ENCODE measurements at places on chromosomes 1 and 21.

GRCh38 chr1:172654535-172654934 lies 4.4 kb upstream of the FASLG start:
- DNase-seq = no peak

- DNase-seq = no peak
These were observed 640.2 kb upstream of the CXADR start for GRCh38 chr21:16872616-16873015.

DNA sequence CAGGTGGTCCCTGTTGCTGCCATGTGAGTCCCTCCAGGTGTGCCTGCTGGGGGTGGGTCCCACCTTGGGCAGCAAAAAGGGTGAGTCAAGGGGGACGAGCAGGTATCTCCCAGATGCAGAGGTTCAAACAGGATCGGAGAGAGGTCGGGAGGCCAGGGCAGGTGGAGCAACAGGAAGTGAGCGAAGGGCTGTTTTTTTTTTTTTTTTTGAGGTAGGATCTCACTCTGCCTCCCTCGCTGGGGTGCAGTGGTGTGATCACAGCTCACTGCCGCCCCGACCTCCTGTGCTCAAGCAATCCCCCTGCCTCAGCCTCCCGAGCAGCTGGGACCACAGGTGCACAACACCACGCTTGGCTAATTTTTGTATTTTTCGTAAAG lies 39.4 kb downstream of the SLC2A7 start:
- no peak for DNase-seq

- no peak for DNase-seq
These were observed 2.2 kb downstream of the NRIP1 start for GRCh38 chr21:15062606-15062965.

GRCh38 chr1:241592273-241592958 lies 47.8 kb downstream of the CHML start:
- DNase-seq = no peak

DNA sequence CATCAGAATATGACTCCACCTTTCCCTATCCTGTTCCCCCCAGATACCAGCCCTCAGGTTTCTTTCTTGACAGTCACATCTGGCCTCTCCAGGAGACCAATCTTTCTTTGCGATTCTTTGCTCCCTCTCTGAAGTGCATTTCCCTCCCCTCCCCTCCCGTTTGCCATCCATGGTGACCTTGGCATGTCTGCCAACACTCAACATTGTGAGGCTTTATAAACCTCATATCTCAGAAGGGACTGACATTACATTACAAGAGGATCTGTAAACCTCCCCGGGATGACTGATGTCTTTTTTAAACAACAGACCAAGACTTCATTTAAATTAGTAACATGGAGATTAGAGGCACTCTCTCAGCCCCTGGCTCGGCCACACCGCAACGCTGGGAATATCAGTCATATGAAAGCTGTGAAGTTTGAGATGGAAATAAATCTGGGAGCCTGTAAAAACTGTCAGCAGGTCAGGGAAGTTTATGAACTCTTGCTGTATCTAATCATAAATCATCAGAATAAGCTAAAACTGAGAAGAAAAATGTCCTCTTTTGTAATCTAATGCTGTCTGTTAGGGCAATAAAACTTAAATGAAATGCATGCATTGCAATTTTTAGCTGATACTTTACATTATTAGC lies 401.7 kb upstream of the PROX1 start:
- DNase-seq = peak; percentile 14

DNA sequence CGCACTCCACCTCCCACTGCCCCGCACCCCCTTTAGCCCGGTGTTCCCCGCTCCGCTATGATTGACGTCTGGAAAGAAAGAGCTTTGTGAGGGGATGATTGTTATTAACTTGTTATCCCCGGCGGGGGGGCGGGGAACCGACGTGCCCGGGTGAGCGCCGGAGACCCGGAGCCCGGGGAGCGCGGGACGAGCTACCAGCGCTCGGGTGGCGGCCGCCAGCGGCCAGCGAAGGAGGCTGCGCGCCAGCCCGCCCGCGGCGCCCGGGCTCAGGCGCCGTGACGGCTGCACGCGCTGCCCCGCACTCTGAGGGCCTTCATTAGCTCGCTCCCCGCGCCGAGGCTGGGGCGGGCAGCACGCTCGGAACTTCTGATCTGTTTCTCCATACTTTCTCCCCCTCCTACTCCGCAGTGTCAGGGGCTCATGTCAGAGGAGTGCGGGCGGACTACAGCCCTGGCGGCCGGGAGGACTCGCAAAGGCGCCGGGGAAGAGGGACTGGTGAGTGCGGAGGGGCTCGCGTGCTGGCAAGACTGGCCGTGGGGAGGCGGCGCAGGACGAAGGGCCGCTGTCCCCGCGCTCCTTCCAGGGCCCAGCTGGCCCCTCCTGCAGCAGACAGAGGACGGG lies 2.1 kb downstream of the LHX8 start:
- DNase-seq = no peak

GRCh38 chr1:184021728-184022127 lies 15.8 kb downstream of the COLGALT2 start:
- peak; percentile 54 for DNase-seq

- DNase-seq = no peak
These were observed 46.0 kb downstream of the PKP1 start for GRCh38 chr1:201329286-201329685.

DNA sequence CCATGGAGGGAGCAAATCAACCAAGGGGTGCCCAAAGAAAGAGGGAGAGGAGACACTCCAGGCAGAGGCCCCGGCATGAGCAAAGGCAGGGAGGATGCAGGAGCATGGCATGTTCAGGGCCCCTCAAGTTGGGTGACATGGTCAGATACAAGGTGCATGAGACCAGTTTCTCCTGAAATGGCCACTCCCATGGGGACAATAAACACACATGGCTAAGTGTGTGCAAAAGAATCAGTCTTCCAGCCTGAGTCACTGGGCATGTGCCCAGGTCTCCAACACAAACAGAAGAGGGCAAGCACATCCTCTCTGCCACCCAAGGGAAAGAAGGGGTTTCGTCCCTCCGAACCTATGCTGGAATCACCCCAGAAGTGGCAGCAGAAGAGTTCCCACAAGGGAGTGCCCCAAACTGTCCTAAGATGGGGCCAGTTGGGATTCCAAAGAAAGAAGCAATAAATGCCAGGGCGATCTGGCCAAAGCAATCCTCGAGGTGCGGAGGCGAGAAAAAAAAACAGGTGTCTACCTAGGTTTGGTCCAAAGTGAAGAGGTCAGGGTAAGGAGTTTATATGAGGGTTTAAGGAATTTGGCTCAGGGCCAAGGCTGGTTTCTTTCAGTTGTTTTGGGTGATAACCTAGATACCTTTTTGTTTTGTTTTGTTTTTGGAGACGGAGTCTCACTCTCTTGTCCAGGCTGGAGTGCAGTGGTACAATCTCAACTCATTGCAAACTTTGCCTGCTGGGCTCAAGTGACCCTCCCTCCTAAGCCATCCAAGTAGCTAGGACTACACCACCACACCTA lies 13.2 kb downstream of the CASP9 start:
- no peak for DNase-seq

DNA sequence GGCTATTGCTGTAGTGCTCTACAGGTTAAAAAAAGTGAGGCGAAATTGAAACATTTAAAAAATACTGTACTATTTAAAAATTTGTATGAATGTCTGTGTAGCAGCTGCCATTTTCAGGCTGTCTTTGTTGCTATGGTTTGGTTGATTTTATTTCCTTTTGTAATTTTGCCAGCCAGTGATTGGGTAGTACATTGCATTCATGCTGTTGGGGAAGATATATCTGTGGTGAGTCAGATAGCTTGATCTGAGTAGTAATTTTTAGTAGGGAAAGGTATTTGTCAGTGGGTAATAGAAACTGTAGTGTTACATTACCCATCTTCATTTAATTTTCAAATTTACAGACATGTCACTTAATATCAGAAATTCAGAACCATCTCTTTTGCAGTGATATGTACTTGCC lies 15.0 kb downstream of the NFIA start:
- DNase-seq = no peak

GRCh38 chr1:17081439-17081838 lies 27.6 kb upstream of the SDHB start:
- DNase-seq = no peak

DNA sequence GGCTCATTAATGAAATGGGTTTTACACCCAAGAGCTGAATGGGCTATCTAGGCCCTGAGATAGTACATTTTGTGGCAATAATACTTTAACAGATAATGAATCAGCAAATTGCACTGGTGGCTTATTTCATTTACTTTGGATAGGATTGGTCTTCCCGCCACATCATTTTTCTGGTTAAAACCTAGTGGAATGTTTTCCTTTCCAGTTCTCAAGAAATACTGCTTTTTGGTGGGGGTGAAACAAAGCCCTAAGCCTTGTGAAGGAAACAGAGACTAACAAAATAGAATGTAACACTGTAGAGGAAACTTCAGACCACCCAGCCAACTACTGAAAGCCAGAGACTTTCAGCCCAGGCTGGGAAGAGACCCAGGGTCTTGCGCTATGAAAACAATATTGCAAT lies 172.2 kb downstream of the HHIPL2 start:
- no peak for DNase-seq

GRCh38 chr1:35715568-35716002 lies 3.1 kb downstream of the C1orf216 start:
- peak; percentile 42 for DNase-seq

GRCh38 chr1:46394108-46394871 lies at the start of gene FAAH:
TSS of gene FAAH (plus strand) at chr1:46394317. CDS start at chr1:46394349, 32 bp downstream.
- DNase-seq = peak; percentile 65

DNA sequence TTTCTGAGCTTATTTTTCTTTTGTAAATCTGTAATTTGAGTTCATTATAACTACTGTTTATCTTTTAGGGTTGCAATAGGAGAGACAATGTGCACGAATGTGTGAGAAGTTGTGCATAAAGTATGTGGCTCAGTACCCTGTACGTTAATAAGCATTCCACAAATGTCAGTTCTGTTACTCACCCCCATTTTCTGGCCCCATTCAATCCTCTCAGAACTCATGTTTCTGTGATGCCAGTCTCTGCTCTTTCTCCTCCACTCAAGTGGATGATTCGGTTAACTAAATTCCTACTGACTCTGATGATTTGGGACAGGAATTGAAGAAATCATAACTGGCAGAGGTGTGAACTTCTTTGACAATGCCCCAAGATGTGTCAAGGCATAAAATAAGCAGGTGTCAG lies 10.2 kb upstream of the DMRTB1 start:
- no peak for DNase-seq

DNA sequence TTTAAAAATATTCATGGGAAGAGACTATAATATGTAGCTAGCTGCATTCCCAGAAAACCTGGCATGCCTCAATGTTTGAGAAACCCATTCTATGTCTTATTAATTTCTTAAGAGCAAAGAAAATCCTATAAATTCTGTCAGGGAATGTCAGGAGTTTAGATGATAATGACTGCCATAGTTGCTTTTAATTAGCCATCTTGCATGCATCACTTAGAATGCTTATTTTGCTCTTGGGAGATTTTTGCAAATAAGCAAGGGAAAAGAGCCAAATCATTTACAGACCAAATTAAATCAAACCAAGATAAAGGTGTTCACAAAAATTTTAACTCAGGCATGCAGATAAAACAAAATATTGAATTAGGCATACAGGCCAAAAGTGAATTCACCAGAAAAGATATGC lies 152.8 kb downstream of the FASLG start:
- DNase-seq = no peak

- no peak for DNase-seq
These were observed 688.9 kb downstream of the USP25 start for GRCh38 chr21:16418642-16419041.

DNA sequence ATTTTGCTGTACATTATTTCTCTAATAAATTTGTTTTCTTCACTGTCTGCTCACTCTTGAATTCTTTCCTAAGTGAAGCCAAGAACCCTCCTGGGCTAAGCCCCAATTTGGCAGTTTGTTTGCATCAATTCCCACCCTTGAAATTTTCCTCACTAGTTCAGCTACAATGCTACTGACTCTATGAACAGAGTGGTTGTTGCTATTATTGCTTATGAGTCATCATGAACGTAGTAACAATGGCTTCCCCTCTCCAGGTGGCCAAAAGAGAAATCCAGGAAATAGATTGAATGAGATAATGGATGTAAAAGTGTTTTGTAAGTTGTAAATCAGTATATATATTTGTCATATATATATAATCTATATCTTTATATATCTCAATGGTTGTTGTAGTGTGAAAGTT lies 193.0 kb downstream of the URB2 start:
- DNase-seq = no peak

DNA sequence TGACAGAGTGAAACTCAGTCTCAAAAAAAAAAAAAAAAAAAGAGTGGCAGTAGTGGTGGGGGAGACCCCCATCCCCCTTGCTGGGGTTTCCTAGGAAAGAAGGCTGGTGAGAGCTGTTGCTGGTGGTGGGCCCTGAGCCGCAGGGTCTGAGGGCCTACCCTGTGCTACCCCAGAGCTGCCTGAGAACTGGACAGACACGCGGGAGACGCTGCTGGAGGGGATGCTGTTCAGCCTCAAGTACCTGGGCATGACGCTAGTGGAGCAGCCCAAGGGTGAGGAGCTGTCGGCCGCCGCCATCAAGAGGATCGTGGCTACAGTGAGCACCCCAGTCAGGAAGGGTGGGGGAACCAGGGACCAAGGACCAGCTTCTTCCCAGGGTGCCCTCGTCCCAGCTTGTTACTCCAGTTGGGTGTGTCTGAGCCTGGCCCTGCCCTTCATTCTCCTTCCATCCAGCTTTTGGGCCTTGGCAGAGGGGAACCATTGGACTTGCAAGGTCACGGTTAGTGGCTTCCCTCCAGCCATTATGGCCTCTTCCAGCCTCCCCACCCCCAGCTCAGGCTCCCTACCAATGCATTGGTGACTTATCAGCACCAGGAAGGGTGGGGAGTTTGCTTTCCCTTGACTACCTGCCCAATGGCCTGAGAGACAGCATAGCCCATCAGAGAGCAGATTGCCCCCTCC lies 10.5 kb downstream of the LDLRAP1 start:
- DNase-seq = no peak

DNA sequence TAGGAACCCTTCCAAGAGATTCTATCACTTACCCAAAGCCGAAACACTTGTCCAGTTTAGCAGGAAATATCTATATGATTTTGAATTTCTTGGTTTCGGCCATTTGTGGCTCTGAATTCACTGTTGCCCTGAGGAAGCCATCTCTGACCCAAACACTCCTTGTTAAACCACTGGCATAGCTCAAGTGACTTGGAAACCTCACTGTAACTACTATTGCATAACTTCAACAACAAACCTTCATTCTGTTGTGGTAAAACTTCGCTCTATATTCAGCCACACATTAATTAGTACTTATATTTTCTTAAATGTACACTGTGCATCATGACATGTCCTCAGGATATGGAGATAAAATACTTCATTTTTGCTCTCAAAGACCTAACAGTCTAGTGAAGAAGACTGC lies 63.2 kb downstream of the ST6GALNAC3 start:
- DNase-seq = no peak
